ENCODE measurements at places on chromosomes 3 and 15.

DNA sequence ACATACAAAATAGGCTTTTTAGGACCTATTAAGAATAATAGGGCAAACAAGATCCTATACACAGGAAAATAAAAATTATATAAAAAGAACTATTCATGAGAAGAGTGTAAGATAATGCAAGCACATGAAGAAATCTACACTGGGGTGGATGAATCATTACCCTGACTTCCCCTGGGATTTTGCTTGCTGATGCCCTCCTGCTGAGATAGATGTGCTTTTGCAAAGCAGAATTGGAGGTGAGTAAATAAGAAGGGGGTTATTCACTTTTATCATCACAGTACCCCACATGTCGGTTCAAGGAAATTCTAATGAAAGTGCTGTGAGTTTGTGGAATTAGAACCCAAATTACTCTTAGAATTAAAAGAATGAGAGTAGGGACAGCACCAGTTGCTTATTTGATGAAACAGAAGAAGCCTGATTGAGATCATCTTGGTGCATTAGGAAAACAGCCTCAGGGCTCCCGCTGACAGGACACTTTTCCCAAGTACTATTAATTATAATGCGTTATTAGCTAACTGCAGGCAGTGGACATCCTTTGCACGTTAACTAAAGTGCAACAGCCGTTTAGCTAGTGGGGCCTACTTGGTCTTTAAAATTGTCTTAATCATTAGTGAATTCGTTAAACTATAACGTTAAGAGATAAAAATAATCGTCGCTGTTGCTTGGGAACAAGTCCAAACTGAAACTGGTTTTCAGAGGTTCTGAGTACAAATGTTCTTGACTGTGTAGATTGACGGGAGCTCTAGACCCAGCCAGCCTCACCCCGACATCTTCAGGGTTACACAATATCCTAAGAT, 48.4 kb downstream of the SLC2A2 start:
- no peak for DNase-seq

GRCh38 chr3:45979378-45979777, 16.2 kb downstream of the FYCO1 start:
- DNase-seq, result no peak

DNA sequence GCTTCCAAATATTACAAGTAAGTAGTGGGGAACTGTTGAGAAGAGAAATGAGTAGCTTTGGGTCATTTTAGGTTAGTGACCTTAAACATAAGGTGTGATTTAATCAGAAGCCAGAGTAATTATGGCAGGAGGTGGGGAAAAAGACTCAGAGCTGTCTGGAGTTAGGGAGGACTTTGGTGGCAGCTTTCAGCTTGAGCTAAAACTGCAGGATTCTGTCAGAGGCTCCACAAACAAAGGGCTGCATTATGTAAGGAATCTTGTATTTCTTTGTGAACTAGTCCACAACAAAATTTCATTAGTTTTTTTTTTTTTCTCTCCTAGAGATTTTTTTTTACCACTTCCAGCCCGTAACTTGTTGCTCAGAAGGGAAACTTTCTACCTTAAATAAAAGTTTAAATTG, 345.3 kb downstream of the TIGIT start:
- no peak for DNase-seq

- DNase-seq, result peak; percentile 59
Measured at GRCh38 chr15:75200765-75201615, 692 bp upstream of the C15orf39 start.

DNA sequence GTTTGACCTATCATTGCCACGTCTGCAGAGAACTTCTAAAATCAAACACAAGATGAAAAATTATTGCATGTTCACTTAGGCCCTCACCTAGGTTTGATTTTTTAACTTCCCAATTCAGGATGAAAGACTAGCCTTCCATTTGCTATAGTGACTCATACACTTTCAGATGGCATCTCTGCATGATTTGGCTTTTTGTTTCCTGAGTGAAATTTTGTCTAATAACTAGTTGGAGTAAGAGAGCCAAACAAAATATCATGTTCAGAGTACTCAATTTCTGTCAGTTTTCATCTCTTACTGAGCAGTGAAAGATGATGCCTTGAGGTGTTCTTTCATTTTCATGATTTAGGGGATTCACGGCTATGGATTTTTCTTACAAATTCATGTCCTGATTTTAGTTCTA, 122.9 kb downstream of the NSUN3 start:
- no peak for DNase-seq

DNA sequence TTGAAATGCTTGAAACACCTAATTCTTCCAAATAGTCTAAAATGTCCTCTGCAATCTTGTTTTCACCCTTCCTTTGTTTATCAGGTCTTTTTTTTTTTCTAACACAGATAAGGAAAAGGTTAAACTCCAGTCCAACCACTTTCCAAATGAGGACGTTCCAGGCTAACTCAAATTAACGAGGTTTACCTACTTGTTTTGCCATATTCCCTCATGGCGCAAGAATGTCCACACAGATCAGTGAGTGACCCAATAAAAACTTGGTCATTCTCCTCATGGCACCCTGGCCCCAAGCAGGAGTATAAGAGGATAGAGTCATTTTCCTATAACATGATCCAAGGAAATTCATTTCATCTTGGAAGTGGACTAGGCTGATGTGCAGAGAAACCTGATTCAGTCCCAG, 6.6 kb upstream of the LIPC start:
- no peak for DNase-seq

Measured in LoVo (cell line).